ENCODE measurements at places on chromosomes 7 and 10. TPM values are rescaled to one million over a fixed set of nuclear protein-coding genes. Genes with fewer than 3 reads are reported as not detected.

Gene GBX1
- total RNA-seq: not detected

- DNase-seq: no peak
Measured at GRCh38 chr7:1987591-1988532, 244.9 kb downstream of the MAD1L1 start.

DNA sequence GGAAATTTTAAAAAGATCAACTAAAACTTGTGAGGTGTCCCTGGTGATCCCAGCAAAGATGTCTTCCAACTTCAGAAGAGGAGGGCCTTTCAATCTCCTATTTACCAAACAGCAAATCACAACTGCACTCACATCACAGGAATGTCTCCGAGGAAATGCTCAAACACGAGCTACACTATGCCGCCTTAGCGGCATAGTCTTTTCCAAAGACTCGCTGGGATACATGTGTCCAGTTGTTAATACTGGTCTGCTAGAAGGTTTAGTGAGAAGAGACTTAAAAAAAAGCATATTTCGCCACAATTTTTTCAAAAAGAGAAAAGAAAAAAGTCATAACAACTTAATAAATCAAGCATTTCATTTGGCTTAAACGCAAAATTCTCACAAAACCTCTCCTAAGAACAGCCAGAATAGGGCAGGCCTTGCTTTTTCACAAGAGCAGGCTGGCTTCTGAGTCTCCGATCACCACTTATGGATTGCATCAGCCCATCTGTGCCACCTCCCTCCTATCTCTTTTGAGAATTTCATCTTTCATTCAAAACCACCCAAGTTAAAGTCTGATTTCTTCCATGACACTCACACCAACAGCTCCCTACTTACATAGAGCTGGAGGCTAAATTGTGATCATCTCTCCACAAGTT is 66.1 kb downstream of the GNA12 start:
- DNase-seq: no peak

DNA sequence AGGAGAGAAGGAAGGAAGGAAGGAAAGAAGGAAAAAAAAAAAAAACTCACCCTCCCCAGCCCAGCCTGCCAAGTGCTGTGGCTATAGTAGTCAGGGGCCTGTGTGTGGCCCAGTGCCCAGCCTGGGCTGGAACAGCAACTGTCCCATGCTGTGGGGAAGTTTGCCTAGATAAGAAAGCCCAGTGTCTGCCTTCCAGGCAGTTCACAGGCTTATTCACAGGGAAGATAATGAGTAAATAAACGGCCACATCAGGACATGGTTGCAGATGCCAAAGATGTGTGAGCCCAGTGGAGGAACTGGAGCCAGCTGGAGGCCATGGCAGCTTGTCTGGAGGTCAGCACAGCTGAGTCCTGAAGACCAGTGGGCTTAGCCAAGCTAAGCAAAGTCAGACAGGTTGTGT is 132.4 kb upstream of the FOXK1 start:
- no peak for DNase-seq

DNA sequence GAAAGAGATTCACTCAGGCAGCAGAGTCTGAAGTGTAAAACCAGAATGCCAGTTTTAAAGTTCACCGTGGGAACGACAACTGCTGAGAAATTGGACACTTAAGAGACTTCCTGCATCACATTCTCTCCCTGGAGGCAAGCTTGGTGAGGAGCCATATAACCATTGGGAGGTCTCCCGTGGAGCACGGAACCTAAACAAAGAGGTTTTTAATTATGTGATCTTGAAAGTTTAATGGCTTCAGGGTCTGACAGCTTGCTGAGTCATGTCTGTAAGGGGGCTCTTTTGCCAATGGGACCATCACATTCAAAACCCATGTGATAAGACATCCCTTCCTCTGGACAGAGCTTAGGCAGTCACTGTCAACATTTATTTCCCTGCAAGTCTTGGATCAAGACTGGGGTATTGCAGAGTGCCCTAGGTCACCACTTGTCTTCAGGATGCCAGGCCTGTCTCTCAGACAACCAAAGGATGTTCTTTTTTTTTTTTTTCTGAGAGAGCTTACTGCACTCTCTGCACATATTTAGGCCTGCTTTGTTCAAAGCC is 674.4 kb downstream of the TYW1 start:
- no peak for DNase-seq

- DNase-seq: peak; percentile 91
Measured at GRCh38 chr10:73781879-73782748, at the start of gene CHCHD1. TSS of gene CHCHD1 (plus strand) at chr10:73782048. CDS start at chr10:73782076, 28 bp downstream.

DNA sequence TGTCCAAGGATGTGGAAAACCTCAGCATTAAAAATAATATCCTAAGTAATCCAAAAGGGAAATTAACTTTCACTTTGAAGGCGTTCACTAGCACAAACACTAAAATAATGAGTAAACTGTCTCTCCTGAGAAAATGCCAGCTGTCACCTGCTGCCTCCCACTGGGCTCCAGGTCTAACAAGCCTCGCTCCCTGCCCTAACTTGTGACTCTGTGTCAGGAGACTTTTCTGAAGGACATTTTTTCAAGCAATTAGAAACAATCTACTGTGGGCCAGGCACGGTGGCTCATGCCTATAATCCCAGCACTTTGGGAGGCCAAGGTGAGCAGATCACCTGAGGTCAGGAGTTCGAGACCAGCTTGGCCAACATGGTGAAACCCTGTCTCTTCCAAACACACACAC is 72.8 kb upstream of the GLCCI1 start:
- DNase-seq: no peak

DNA sequence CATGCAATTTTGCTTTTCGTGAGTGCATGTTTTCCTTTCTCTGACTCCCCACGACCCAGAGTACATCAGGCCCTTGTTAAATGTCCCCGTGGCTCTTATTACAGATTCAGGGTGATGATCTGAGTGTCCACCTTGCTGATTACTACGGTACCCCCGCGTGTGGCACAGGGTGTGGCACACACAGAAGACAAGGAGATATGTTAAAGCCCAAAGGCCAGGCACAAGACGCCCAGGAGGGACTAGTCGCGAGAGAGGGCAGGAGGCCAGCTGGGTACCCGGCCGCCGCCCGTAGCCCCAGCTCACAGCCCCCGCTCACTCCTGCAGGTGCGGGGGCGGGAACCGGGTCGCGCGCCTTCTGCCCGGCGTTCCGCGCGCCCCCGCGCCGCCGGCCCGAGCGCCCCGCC is 281 bp upstream of the EXOC6 start:
- DNase-seq: no peak

- peak; percentile 72 for DNase-seq
Measured at GRCh38 chr7:117715784-117716445, 157.3 kb downstream of the CTTNBP2 start.

DNA sequence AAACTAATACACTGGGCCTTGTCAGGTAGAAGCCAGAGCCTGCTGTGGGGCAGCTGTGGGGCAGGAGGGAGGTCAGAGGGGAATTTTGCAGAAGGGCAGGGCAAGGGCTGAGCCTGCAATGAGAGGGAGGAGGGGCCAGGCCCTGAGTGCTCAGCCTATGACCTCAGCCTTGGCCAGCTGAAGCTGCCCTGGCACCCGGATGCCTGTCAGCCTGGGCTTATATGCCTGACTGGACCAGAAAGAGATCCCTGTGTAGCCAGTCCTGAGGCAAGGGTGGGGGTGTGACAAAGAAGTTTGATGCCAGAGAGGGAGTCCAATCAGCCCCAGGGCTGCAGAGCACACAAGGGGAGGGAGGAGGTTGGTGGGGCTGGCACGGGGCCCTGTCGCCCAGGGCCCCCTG is 22.3 kb upstream of the PRRT4 start:
- peak; percentile 89 for DNase-seq

DNA sequence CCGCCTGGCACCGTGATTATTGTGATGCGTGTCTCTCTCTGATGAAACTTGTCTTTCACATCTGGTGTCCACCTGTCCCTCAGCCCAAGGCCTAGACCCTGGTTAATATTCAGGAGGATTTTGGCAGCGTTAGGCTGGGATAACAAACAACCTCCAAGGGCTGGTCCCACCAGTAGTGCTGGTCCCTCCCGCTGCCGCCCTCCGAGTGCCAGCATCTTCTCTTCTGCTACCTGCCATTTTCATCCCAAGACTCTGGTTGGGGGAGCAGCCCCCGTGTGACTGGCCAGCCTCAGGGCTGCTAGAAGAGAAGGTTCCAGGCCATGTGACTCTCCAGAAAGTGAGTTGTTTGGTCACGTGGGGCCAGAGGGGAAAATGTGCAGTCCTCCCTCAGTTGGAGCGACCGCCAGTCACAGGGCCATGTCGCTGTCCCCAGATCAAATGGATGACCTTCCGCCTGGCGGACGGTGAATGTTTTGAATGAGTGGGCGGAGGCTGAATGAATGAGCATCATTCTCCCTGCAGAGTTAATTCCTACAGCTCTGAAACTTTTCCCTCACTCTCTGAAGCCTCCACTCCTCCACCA is 479.9 kb upstream of the FOXK1 start:
- no peak for DNase-seq

- no peak for DNase-seq
Measured at GRCh38 chr10:105968666-105969065, 1195.8 kb downstream of the SORCS1 start.

GRCh38 chr7:134365341-134366054 is 48.8 kb upstream of the SLC35B4 start:
- no peak for DNase-seq

Measured in myocyte (in vitro differentiated cells).